ENCODE measurements at places on chromosomes 4 and X.

- no peak for DNase-seq
Observed at GRCh38 chr4:1597021-1597931, 86.8 kb downstream of the FAM53A start.

- no peak for DNase-seq
Observed at GRCh38 chrX:53122013-53122412, 28.1 kb downstream of the KANTR start.

DNA sequence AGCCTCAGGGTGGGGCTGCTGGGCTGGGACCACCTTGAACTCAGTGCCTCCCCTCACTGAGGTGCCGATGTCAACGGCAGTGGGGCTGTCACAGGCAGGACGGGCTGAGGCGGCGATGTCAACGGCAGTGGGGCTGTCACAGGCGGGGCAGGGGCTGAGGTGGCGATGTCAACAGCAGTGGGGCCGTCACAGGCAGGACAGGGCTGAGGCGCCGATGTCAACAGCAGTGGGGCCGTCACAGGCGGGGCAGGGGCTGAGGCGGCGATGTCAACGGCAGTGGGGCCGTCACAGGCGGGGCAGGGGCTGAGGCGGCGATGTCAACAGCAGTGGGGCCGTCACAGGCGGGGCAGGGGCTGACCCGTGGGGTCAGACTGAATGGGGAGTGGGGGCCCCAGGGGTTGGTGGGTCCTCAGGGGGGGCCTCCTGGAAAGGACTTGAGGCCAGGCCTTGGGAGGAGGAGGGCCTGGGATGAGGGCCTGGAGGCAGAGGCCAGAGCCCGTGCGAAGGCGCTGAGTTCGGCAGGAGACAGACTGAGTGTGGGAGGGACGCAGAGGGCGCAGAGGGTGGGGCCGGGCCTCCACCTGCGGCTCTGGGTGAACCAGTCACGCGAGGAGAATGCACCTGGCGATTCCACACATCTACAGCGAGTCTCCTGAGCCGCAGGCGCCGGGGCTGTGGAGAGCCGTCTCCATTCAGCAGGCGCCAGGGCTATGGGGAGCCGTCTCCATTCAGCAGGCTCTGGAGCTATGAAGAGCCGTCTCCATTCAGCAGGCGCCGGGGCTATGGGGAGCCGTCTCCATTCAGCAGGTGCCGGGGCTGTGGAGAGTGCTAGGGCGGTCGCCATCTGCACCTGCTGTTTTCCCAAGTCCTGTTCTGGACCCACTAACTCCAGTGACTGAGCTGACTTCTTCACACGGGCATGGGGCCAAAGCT, 22.9 kb downstream of the ATP5ME start:
- no peak for DNase-seq

DNA sequence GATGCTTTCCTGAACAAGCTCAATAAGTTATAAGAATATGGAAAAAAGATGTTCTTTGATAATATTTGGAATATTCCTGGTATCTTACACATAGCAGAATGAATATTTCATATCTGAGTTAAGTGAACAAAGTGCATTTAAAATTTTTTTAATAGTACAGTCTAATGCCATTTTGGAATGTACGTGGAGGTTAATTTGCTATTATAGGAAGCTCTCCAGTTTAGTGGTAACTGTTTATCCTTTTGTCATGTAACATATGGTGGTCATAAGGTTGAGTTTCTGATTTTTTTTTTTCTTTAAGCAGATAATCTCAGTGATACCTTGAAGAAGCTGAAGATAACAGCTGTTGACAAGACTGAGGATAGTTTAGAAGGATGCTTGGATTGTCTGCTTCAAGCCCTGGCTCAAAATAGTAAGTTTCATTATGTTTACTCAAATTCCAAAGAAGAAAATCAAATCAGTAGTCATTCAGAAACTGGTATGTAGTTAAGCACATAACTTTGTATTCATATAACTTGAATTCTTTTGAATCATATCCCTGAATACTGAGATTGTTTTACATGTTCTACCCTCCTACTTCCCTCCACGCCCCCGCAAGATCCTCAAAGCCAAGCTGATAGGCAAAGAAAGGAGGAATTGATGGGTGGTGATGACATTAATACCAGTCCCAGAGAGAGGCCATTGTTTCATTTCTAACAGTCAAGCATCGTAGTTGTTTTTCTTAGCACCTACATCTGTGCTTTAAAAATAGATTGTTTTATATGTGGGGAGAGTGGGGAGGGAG, 32.1 kb downstream of the RAP1GDS1 start:
- DNase-seq, result no peak

DNA sequence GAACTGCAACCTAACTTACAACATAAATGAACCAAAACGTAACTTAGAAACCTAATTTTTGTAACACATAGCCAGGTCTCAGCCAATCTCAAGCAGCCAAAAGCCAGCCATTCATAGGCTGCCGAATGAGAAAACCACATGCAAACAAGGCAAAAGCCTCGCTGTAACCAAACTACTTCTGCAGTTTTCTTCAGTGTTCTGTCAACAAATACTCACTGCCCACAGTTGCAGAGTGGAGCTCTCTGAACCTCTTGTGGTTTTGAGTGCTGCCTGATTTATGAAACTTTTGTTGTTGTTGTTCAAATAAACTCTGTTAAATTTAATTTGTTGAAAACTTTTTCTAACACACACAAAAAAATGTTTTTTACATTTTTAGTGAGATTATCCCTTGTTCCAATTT, 251.2 kb downstream of the PAPSS1 start:
- DNase-seq, result no peak

DNA sequence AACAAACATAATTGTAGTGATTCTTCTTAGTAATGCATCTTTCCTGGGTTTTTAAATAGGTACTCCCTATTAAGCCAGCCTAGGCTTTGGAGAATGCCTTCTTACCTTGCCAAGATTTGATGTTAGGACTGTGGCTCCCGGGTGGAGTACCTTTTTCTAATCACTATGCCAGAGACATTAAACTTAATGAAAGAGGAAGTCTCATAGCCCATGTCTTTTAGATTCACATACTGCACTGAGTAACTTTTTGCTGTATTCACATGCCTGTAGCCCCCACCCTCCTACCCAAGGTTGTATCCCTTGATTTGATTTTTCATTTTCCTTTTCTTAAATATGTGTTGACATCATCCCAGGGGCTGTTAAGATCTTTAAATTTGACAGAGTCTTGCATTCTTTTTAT, 104.2 kb upstream of the TLR2 start:
- no peak for DNase-seq

DNA sequence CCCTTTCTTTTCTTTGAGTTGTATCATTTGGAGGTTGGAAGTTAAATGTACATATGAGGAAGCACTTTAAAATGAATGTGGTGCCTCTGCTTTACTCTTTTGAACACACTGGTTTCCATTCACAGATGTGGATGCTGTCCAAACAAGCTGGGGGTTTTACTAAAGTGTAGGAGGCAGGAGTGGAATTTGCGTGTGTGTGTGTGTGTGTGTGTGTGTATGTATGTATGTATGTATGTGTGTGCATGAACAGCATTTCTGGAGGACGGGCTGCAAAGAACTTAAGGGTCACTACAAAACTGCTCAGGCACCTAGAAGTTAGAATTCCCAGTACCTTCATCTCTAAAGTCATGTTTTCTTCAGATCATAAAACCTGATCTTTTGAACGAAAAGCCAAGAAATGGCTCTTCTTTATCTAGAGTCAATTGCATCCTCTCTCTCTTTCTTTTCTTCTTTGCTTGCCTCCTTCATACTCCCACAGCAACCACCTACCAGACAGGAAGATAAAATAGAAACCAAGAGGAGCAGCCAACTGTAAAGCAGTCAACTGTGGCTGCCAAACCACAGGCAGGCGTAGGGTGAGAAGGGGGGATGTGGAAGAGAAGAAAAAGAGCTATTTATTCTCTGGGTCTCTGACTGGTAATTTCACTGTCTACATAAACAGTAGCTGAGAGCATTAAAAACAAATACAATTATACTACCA, 177.0 kb upstream of the RASGEF1B start:
- peak; percentile 4 for DNase-seq

- no peak for DNase-seq
Observed at GRCh38 chrX:429266-429825, 42.6 kb upstream of the PPP2R3B start.

- no peak for DNase-seq
Observed at GRCh38 chr4:30901461-30902451, 181.6 kb downstream of the PCDH7 start.

DNA sequence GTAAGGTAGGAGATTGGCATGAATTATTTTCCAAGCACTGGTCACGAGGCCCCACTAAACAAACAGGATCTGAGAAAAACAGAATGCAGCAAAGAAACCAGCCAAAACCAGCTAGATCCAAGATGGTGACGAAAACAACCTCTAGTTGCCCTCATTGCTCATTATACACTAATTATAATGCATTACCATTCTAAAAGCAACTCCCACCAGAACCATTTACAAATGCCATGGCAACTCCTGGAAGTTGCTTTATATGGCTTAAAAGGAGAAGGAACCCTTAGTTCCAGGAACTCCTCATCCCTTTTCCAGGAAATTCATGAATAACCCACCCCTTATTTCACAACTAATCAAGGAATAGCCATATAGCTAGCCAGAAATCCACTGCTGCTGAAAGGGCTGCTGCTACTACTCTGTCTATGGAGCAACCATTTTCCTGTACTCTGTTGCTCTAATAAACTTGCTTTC, 69.3 kb downstream of the ABCB7 start:
- no peak for DNase-seq

DNA sequence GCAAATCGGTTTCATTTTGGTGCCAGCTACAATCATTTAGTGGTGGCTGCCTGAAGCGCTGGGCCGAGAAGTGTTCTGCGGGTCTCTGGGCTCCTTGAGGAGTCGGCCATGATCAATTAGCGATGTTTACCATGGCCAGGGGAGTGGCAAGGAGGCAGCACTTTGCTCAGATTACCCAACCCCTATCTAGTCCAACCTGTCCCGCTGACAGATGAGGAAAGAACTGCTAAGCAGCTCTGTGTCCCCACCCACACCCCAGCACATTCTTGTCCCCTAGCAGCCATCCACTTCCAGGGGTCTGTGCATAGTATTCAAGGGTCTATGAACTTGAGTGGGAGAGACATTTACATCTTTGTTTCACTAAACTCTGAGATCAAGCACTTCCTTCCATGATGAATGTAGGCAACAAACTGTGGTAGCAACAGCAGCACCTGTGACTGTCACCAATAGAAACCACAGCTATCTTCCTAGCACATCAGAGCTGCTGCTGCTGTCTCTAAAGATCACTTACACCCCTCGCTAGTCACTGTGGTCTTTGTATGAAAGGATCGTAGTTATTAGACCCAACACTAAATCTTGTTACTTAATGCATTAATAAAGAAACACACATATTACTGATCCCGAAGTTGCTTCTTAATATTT, 331.6 kb downstream of the BCOR start:
- DNase-seq, result no peak

DNA sequence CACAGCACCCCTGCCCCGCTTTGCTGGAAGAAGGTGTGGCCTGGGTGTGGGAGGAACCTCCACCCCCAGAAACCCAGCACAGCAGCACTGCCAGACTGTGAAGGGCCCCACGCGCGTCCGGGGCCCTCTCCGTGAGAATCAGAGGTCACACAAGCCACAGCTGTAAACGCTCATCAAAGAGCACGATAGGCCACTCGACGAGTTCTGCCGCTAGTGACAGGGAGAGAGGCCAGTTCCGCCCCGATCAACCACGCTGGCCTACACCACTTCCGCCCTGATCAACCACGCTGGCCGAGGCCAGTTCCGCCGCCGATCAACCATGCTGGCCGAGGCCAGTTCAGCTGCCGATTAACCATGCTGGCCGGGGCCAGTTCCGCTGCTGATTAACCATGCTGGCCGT, 25.9 kb upstream of the ADRA2C start:
- no peak for DNase-seq

DNA sequence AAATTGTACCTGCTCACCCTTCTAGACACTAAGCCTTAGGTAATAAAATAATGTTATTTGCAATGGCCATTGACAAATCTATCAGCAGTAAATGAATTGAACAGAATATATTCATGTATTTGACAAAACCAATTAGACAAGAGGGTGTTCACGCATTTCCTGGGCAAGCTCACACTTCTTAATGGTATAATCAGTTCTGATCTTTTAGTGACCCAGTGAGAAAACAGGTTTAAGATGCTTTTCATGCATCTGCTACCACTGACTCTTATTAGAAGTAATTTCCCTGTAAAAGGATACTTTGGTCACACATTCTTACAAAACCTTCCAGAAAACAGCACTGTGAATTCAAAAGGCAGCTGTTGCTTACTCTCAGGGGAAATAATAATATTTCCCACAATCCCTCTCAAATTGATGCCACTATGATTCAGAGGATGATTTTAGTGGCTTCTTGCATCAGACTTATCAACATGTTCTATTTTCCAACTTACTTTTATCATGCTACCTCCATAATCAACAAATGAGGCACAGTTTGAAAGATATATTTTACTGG, 313.9 kb upstream of the NWD2 start:
- no peak for DNase-seq

GRCh38 chr4:119244832-119245231, 32.3 kb downstream of the USP53 start:
- no peak for DNase-seq

DNA sequence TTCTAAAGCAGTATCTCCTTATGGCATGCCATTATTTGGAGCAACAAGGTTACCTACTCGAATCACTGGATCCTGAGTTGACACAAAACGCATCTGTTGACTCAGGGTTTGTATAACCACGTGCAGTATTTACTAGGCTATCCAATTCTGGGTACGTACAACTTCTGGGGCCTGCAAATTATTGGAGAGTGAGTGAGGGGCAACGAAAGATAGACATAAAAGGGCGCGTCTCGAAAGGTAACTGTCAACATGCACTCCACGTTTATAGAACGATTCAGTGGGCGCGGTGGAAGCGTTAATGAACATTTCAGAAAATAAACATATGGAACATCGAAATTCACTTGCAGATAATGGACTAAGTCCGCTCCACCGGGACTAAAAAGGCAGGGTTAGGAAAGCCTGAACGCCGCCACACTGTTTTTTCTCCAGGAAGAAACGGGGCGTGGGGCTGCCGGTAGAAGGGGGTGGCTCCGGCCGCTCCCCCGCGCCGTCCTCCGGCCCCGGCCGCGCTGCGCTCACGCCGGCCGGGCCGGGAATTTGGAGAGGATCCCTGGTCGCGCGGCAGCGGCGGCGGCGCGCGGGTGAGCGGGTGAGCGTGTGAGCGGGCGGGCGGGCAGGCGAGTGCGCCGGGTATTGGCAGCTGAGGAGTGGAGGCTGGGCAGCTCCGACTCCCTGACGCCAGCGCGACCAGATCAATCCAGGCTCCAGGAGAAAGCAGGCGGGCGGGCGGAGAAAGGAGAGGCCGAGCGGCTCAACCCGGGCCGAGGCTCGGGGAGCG, at the start of gene SMAD1:
SMAD1 (plus strand) TSS at position 690 of the 778 bp plus-strand sequence. CDS start 32,761 bp downstream, outside the sequence.
- peak; percentile 0 for DNase-seq

Measured in activated T-helper 9 cell treated with anti-CD3 and anti-CD28 coated beads, Interleukin-2, amount 50 U/mL, for 16 hours (primary cell).